ENCODE measurements at places on chromosomes 13 and 19.

GRCh38 chr13:111620166-111620565 is 299.7 kb downstream of the TEX29 start:
- no peaks in the 10 kb centered on the region for H3K36me3 ChIP-seq
- H3K27me3 ChIP-seq = peaks cover 5% of the 10 kb centered on the region
- no peak for DNase-seq
- no peak overlapping the region for H3K4me3 ChIP-seq
- no peaks in the 10 kb centered on the region for H3K4me1 ChIP-seq
- H3K27ac ChIP-seq = no peak overlapping the region

DNA sequence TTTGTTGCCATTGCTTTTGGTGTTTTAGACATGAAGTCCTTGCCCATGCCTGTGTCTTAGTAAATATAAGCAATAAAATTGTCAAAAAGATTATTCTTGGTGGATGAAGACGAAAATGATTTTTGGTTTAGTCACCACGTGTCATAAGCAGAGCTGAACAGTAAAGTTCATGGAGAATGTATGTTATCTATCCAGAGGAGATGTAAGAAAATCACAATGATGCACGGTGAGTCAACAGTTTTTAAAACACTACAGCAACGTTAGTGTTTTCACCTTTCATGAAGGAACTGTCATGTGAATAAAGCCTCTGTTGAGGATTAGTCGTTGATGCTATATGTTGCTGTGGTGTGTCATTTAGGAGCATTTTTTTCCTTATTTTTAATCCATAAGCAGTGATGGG is 137.6 kb downstream of the GPC6 start:
- no peak for DNase-seq
- H3K4me3 ChIP-seq = no peak overlapping the region
- no peaks in the 10 kb centered on the region for H3K4me1 ChIP-seq
- no peak overlapping the region for H3K27ac ChIP-seq

DNA sequence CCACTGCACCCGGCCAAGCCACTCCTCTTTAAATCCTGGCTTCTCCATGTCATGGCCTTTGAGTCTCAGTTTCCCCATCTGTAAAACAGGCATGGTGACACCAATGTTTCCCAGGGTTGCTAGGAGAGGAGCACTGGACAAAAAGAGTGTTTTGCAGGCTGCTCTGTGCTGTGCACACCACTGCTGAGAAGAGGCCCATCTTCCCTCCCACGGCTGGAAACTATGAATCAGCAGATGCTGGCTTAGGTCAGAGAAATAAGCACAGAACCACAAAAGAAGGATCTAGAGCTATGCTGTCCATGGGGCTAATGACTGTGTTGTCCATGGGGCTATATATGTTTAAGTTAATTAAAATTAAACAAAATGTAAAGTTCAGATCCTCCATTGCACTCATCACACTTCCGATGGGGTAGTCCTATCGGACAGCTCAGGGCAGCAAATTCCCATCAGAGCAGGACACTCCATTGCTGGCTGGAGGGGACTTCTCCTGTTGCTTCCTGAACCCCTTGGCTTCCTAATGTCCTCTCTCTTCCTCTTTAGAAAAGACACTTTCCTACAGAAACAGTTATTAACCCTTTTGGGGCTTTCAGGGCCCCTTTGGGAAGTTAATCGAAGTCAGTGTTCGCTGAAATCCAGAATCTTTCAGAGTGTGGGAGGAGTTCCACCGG is 37.1 kb downstream of the TSHZ3 start:
- no peaks in the 10 kb centered on the region for H3K27me3 ChIP-seq
- H3K4me3 ChIP-seq = no peak overlapping the region
- H3K27ac ChIP-seq = no peak overlapping the region
- H3K4me1 ChIP-seq = peaks cover 11% of the 10 kb centered on the region
- no peak for DNase-seq
- H3K36me3 ChIP-seq = no peaks in the 10 kb centered on the region

- H3K4me3 ChIP-seq = no peak overlapping the region
- peaks cover 23% of the 10 kb centered on the region for H3K4me1 ChIP-seq
Measured at GRCh38 chr13:112964971-112965492, 4.0 kb upstream of the MCF2L start.

GRCh38 chr13:72500851-72501250 is 226.6 kb downstream of the MZT1 start:
- H3K4me1 ChIP-seq = no peaks in the 10 kb centered on the region
- H3K36me3 ChIP-seq = no peaks in the 10 kb centered on the region
- H3K4me3 ChIP-seq = no peak overlapping the region
- no peaks in the 10 kb centered on the region for H3K27me3 ChIP-seq
- no peak for DNase-seq

GRCh38 chr19:17751103-17751911 is at the start of gene FCHO1:
FCHO1 (plus strand) TSS chr19:17751477; CDS start chr19:17755165, 3,688 bp downstream.
- H3K36me3 ChIP-seq = no peaks in the 10 kb centered on the region
- no peaks in the 10 kb centered on the region for H3K27me3 ChIP-seq
- peaks cover 20% of the 10 kb centered on the region for H3K4me1 ChIP-seq

DNA sequence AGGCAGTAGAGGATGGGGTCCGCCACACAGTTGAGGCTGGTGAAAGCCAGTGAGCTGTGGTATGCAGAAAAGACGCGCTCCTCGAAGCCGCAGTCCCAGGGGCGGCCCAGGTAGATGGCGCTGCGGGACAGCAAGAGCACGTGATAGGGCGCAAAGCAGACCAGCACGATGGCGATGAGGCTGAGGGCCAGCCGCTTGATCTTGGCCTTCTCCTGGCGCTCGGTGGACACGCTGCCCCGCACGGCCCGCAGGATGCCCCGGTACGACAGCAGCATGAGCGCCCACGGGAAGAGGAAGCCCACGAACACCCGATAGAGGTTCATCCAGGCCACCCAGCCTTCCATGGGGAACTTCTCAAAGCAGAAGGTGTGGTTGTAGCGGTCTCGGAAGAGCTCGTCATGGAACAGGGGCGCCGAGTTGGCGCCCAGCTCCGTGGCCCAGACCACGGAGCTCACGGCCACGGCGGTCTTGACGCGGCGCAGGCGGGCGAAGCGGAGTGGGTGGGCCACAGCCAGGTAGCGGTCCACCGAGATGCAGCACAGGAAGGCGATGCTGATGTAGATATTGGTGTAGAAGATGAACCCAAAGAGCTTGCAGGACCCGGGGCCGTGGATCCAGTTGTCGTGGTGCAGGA is 6.5 kb upstream of the OPA3 start:
- no peak for DNase-seq
- H3K27ac ChIP-seq = no peak overlapping the region
- no peaks in the 10 kb centered on the region for H3K36me3 ChIP-seq
- peaks cover 6% of the 10 kb centered on the region for H3K4me1 ChIP-seq
- H3K27me3 ChIP-seq = peaks cover 31% of the 10 kb centered on the region

GRCh38 chr19:36265856-36266374 is 51.0 kb downstream of the ZNF146 start:
- no peak for DNase-seq
- H3K27ac ChIP-seq = no peak overlapping the region
- no peaks in the 10 kb centered on the region for H3K36me3 ChIP-seq
- no peaks in the 10 kb centered on the region for H3K4me1 ChIP-seq

- peaks cover 81% of the 10 kb centered on the region for H3K27me3 ChIP-seq
- DNase-seq = no peak
- H3K4me3 ChIP-seq = peak overlapping the region; percentile 64
Measured at GRCh38 chr19:30228113-30228834, 143.9 kb upstream of the ZNF536 start.

GRCh38 chr13:26961890-26962615 is 201.5 kb upstream of the GPR12 start:
- H3K4me3 ChIP-seq = no peak overlapping the region
- H3K27me3 ChIP-seq = peaks cover 35% of the 10 kb centered on the region
- H3K36me3 ChIP-seq = no peaks in the 10 kb centered on the region
- DNase-seq = no peak

GRCh38 chr13:41199526-41199925 is 5.2 kb upstream of the KBTBD7 start:
- H3K27ac ChIP-seq = no peak overlapping the region
- no peak for DNase-seq
- peaks cover 3% of the 10 kb centered on the region for H3K4me1 ChIP-seq

- DNase-seq = no peak
- H3K27ac ChIP-seq = no peak overlapping the region
- no peaks in the 10 kb centered on the region for H3K36me3 ChIP-seq
- peaks cover 35% of the 10 kb centered on the region for H3K4me1 ChIP-seq
Measured at GRCh38 chr13:41706152-41706551, 248.8 kb downstream of the RGCC start.

DNA sequence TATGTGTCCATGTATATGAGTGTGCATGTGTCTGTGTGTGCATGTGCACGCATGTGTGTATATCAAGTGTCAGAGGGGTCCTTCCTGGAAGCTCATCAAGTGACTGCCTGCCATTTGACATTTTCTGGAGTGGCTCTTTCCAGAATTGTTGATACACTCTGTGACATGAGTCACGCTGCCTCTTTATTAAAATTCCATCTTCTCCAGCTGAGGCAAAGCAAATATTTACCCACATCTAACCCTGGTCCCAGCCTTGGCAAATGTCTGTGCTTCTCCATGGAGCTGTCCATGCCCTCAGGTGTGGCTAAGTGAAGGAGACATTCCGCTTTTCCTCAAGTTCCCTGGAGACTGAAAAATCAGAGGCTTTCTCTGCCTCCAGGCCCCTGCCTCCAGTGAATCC is 88.2 kb upstream of the MBNL2 start:
- DNase-seq = no peak
- no peak overlapping the region for H3K4me3 ChIP-seq
- H3K27ac ChIP-seq = no peak overlapping the region
- no peaks in the 10 kb centered on the region for H3K36me3 ChIP-seq

DNA sequence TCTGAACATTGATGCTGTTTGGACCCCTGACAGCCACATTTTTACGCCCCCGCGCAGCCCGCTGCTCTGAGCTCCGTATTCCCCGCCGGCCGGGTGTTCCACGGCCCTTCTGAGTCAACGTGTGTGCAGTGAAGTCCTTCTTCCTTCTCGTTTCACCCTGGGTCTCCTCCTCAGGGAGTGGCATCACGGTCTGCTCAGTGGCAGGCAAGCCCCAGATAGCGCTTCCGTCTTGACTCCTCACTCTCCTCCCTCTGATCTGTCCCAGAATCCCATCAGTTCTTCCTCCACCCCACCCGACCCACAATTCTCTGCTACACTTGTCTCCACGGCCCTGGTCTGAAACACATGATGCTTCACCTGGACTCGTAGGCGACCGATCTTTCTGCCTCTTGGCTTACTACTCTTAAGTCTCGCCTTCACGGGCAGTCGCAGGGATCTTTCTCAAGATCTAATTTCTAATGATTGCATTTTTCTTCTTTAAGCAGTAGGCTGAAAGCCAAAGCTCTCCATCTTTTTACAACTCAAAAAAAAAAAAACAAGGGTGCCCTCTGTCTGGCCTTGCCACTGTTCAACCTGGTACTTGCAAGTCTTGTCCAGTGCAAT is 33.9 kb downstream of the CCNE1 start:
- H3K4me3 ChIP-seq = peak overlapping the region; percentile 68
- no peaks in the 10 kb centered on the region for H3K36me3 ChIP-seq

DNA sequence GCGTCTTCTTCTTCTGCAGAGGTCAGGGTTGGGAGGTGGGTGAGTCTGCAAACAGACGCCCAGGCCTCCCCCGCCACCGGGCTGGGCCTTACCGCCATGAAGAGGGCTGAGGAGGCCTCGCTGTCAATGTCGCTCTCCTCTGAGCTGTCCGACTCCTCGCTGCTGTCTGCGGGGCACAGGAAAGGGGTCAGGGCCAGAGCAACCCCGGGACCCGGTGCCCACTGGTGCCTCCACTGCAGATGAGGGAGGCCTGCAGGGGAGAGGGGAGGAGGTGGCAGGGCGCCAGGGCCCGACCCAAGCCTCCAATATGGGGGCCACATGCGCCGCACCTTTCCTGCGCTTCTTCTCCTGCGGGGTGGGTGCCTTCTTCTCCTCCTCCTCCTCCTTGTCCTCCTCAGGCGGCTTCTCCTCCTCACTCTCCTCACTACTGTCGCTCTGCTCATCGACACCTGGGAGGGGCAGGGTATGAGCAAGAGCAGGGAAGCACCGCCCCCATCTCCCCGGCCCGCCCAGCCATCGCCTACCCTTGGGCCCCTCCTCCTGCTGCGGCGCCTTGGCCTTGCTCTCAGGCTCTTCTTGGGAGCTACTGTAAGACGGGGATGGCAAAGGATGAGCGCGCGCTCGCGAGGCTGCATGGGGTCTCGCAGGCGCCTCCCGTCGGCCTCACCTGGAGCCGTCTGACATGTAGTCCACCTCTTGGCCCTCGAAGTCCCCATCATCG is 5.5 kb upstream of the PSPN start:
- no peaks in the 10 kb centered on the region for H3K27me3 ChIP-seq
- H3K4me3 ChIP-seq = no peak overlapping the region
- H3K36me3 ChIP-seq = peaks cover 67% of the 10 kb centered on the region
- no peak for DNase-seq
- H3K4me1 ChIP-seq = peaks cover 2% of the 10 kb centered on the region

DNA sequence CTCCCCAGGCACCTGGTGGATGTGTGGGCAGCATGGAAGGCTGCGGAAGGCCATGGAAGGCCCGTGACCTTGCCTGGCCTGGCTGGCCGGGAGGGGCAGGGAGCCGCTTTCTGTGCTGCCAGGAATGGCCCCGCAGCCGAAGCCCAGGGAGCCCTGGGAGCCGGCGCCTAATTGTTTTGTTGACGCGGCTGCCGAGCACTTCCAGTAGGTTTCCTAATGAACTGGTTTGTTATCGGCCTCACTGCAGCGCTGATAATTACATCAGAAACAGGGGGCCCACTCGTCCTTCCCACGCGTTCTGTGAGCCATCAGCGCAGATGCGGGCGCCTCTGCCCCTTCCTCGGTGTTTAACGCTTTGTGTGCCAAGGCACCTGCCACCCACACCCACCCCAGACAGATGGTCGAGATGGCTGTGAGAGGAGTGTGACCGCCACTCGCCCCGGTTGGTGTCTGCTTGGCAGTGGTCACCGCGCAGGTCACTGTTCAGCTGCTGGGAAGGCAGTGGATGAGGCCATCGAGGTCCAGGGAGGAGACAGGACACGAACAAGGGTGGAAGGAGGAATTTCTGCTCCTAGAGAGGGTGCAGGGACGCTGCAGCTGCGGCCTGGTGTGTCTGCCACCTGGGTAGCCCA is 124.5 kb downstream of the KDM4B start:
- H3K27ac ChIP-seq = no peak overlapping the region
- H3K27me3 ChIP-seq = no peaks in the 10 kb centered on the region
- DNase-seq = no peak

DNA sequence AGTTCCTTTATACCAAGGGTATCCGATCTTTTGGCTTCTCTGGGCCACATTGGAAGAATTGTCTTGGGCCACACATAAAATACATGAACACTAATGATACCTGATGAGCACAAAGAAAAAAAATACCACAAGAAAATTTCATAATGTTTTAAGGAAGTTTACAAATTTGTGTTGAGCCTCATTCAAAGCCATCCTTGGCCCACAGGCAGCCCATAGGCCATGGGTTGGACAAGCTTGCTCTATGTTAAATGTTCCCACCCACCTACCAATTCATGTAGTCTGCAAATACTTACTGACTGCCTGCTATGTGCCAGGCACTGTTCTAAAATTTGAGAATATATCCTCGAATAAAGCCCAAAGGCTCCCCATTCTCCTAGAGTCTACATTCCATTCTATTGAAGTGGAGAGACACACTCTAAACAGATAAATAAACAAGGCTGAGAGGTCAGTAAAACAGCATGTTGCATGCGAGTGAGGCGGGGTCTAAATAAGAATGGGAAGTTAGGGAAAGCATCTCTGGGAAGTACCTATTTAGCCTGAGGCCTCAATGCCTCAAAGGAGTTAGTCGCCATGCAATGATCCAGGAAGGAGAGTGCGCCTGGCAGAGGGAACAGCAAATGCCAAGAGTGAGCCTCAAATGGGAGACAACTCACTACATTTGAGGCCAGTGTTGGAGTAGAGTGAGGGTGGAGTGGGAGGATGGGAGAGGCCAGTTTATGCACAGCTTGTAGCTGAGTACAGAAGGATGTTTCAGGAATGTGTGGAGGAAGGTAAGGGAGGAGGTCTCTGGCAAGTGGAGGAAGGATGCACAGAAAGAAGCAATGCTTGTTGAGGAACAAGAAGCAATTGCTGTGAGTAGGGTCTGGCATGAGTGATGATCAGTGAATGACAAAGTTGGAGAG is 52.5 kb upstream of the CLDN10 start:
- no peak for DNase-seq
- no peak overlapping the region for H3K27ac ChIP-seq
- H3K27me3 ChIP-seq = no peaks in the 10 kb centered on the region
- no peaks in the 10 kb centered on the region for H3K36me3 ChIP-seq
